ENCODE measurements at places on chromosomes 5 and 9. TPM values are rescaled to one million over a fixed set of nuclear protein-coding genes. Genes with fewer than 3 reads are reported as not detected.

DNA sequence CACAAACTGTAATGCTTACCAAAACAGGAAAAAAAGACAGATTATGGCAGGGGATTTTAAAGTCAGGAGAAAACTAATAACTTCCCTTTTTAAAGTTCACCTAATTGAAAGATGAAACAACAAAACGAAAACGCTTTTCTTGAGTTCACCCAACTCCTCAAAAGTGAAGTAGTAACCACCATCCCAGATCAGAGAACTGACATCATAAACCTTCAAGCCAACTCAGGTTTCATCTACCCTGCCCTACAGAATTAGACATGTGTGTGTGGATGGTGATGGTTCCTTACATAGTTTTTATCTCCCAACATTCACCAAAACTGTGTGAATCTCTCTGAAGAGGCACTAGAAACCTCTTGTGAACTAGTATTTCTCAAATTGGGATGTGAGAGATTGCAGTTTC is 195.2 kb upstream of the PTGER4 start:
- no peak for DNase-seq
- H3K4me3 ChIP-seq: no peak overlapping the region
- no peaks in the 10 kb centered on the region for H3K4me1 ChIP-seq
- no peaks in the 10 kb centered on the region for H3K27me3 ChIP-seq
- no peaks in the 10 kb centered on the region for H3K36me3 ChIP-seq
- H3K27ac ChIP-seq: no peak overlapping the region

DNA sequence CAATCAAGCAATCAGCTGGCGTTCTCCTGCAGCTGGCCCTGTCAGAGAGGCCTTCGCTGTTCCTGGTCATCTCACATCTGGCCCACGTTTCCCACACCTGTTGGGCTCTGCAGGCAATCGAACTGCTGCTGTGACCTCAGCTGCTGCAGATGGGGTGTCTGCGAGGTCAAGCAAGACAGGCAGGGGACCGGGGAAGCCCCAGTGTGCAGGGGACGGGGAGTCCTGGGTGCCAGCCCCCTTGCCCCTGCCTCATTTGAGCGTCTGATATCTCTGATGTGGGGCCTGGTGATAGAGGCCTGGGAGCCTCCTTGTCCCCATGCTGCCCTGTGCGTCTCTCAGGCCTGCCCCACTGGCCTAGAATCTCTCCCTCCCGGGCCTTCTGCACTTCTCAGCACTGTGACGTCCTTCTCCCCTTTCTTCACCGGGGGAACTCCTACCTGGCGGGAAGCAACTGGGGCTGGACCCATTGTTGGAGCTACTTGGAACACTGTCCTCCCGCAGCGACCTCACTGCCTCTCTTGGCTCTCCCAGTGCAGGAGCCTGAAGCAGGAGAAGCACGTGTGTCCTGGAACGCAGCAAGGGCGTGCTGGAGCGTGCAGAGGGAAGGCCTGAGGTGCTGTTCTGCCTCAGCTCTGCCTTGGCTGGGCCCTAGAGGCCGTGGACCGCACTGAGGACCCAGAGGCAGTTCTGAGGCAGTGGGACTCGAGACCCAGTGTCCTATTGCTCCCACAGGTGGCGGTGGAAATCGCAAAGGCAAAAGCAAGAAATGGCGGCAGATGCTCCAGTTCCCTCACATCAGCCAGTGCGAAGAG is 3.9 kb downstream of the GRK6 start:
- H3K27ac ChIP-seq: no peak overlapping the region
- no peaks in the 10 kb centered on the region for H3K27me3 ChIP-seq
- no peak overlapping the region for H3K4me3 ChIP-seq
- H3K4me1 ChIP-seq: peaks cover 13% of the 10 kb centered on the region
- H3K36me3 ChIP-seq: peaks cover 31% of the 10 kb centered on the region

DNA sequence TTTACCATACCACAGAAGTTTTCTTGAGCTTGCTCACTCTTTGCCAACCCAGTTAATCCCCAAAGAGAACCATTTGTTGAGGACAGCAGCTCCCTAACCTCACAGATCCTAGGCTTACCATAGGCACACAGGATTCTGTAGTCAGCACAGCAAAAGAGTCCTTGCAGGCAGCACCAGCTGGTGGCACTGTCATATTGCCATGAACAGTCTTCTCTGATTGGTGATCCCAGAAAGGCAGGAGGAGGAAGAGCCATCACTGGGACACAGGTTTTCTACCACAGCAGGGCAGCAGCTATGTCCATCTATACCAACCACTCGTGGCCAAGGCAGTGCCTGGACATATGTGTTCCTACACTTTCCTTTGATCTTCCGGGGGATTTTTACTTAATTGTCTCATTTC is 297.1 kb upstream of the CD180 start:
- H3K27me3 ChIP-seq: no peaks in the 10 kb centered on the region
- H3K4me1 ChIP-seq: no peaks in the 10 kb centered on the region
- no peak overlapping the region for H3K4me3 ChIP-seq
- no peak overlapping the region for H3K27ac ChIP-seq

DNA sequence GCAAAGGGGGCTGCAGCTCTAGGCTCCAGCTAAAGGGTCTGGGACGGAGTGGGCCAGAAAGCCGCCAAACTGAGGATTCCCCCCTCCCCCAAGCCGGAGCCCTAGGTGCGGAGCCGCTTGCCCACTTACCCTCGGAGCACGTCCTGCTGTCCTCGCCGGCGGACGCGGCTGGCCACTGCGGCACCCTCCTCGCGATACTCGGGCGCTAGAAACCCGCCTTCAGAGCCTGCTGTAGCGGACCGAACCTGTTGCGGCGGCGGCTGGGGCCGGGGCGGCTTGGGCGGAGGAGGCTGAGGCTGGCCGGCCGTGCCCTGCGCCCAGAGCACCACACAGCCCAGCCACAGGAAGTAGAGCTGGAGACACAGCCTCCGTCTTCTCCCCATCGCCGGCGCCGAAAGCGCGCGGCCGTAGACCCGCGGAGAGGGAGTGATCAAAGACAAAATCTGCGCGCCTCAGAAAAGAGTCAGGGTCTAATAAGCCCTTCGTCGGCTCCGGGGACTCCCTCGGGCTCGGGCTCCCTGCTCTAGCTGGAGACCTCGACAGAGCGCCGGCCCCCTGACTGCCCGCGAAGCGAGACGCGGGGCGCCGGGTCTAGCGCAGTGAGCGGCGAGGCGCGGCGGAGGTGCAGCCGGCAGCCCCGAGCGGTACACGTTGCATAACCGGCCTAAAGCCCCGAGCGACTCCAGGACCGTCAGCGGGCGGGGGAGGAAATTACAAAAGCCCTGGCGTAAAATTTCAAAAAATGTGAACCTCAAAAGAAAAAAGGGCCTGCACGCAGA is 635 bp downstream of the FBN2 start:
- H3K4me3 ChIP-seq: peak overlapping the region; percentile 81
- no peaks in the 10 kb centered on the region for H3K27me3 ChIP-seq
- H3K4me1 ChIP-seq: no peaks in the 10 kb centered on the region
- no peak for DNase-seq

DNA sequence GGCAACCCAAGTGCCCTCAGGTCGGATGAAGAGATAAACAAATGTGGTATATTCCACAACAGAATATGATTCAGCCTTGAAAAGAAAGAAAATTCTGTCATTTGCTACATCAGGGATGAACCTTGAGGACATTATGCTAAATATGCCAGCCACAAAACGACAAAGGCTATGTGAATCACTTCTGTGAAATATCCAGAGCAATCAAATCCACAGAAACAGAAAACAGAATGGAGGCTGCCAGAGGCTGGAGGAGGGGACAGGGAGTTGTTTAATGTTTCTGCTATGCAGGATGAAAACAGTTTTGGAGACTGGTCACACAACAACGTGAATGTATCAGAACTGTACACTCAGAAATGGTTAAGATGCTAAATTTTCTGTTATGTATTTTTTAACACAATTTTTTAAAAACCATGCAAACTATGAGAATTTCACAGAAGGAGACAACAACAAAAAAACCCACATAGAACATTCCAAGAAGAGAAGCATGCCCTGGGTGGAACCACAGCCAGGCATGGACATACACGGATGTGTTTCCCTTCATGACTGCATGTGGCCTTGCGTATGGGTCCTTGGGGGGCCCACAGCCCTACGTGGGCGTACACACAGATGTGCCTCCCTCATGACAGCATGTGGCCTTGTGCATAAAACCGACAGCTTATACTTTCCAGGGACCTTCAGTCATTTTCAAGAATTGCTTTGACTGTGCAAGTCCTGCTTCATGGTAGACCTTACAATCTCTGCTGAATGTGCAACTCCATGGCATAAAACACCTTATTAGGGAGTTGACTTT is 146.7 kb downstream of the ROR2 start:
- no peaks in the 10 kb centered on the region for H3K27me3 ChIP-seq
- H3K4me1 ChIP-seq: no peaks in the 10 kb centered on the region
- no peak overlapping the region for H3K4me3 ChIP-seq
- no peak overlapping the region for H3K27ac ChIP-seq
- no peaks in the 10 kb centered on the region for H3K36me3 ChIP-seq

TEX48 gene
- total RNA-seq: not detected

ITK gene
- total RNA-seq: 8.2 TPM

AGXT2 gene
- not detected for total RNA-seq

CAPSL gene
- not detected for total RNA-seq

YTHDC2 gene
- total RNA-seq: 30.3 TPM

Data from thoracic aorta (tissue), 2 donors.